Astrocyte (in vitro differentiated cells and primary cell): ENCODE measurements at places on chromosomes 7 and 10.
A peak's percentile ranks its signal among the peaks of the same experiment; 100 is the strongest.

DNA sequence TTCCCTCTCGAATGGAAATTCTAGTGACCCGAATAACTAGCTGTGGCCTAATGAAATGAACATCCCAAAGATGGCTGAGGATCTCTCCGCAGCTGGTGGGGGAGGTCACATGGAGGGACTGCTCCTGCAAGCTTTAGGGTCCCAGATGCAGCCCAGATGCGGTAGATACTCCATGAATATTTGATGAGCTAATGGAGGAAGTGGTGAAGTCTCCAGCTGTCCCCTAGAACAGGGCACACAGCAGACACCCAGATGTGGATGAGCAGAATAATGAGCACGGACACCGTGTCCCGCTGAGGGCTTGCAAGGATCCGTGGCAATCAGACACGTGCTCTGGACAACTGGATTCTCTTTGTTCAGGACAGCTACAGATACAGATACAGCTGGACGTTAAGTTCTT lies 59.2 kb downstream of the DENND2A start:
- no peak for DNase-seq

- peak; percentile 2 for DNase-seq
These were observed 72.2 kb downstream of the MTURN start for GRCh38 chr7:30206942-30207341.

GRCh38 chr7:86963599-86964230 lies 95.7 kb downstream of the ELAPOR2 start:
- peak; percentile 6 for DNase-seq

DNA sequence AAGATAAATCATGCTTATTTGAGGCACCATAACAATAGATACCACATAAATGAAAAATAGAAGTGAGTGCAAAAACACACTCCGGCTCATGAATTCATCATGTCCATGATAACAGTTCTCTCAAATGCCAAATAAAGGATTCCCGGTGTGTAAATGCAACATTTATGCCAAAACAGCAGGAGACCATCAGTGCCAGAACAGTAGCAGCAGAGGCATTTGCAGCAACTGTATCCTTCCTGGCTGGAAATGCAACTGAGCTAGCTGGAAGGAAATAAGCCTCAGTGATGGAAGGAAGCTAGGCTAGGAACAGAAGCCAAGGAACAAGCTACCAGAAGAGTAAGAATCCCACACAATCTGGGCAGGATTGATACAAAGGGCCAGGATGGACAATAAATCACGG lies 79.9 kb upstream of the THSD7A start:
- DNase-seq = no peak

GRCh38 chr7:1505731-1506550 lies 1.8 kb upstream of the INTS1 start:
- DNase-seq = no peak

DNA sequence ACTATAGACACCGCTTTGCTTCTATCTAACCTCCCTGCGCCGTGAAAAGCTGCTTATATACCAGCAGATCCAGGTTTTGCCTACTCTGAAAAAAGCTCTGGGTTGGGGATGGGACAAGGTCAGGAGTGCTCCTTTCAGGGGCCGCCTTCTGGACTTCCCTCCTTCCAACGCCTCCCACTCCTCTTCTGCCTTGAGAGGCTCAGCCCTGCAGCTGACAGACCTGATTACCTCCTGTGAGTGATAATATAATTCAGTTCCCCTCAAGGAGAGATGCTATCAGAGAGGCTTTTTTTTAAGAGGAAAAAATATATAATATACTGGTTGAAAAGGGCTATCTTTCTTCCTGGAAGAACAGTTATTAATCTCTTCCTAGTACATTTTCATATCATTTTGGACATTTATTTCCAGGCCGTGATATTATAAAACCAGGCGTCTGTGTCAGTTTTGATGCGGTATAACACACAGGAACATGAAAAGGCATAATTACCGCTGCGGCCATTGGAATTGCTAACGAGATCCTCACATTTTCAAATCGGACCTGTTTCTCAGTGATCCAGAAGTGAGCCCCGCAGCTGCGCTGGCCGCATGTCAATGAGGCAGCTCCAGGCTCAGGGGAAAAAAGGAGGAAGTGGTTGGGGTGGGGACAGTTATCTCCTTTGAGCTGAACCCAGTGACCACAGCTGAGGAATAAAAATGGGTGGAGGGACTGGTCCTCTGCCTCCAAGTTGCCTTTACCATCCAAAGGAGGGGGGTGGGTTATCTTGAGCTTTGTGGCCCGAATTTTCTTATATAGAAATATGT lies 457.1 kb downstream of the TYW1 start:
- DNase-seq = no peak

GRCh38 chr7:100685631-100686145 lies 8.4 kb downstream of the GIGYF1 start:
- DNase-seq = no peak

- DNase-seq = no peak
These were observed 879 bp upstream of the VPS41 start for GRCh38 chr7:38909870-38910269.

GRCh38 chr10:125584954-125585353 lies 98.0 kb downstream of the TEX36 start:
- no peak for DNase-seq

DNA sequence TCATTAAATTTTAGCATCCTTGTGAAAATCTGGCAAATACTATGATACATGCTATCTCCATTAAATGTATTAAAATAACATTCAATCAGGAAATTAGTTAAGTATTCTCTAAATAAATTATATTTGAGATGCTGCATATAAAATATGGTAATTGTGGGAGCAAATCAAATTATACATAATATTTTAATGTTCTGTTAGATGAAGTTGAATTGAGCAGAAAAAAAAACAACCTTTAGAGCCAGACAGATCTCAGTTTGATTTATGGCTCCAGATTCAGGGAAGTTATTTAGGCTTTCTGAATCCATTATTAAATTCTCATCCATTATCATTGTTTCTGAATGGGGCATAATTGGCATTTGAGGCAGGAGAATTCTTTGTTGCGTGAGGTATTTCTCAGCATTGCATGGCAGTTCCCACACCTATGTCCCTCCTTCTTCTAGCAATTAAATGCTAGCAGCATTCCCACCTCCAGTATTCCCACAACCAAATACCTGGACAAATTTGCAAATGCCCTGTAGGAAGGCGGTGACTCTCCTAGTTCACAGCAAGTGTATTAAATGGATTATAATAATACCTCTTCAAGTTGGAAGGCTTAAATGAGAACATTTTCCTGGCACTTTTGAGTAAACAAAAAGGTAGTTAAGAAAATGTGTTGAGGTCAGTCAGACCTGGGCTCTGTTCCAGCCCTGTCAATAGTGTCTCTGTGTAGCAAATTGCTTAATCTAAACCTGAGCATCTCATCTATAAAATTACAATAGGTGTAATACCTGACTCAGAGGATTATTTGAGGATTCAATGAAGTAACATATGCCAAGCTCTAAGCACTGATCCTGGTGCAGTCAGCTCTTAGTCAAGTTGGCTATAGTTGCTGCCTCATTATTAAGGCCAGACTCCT lies 108.9 kb downstream of the RNLS start:
- peak; percentile 23 for DNase-seq

- no peak for DNase-seq
These were observed 898.3 kb downstream of the REEP3 start for GRCh38 chr10:64419461-64419860.

- peak; percentile 34 for DNase-seq
These were observed 236.0 kb downstream of the MAGI2 start for GRCh38 chr7:79217468-79217867.

DNA sequence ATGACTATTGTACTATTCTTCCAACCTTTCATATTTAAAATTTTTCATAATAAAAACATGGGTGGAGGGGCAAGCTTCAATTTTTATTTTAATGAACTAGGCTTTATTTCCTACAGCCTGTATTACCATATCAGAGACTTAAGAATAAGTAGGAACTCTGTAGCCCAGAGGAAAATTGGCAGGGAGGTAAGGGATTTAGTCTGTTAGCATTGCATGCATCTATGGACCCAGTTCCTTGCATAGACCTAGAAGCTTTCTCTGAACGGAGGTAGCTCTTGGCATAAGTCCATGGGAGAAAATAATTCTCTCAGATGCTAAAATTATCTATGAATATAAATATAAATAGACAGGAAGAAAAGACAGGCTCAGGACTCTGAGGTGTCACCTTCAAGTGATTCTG lies 31.4 kb upstream of the CCDC6 start:
- no peak for DNase-seq

DNA sequence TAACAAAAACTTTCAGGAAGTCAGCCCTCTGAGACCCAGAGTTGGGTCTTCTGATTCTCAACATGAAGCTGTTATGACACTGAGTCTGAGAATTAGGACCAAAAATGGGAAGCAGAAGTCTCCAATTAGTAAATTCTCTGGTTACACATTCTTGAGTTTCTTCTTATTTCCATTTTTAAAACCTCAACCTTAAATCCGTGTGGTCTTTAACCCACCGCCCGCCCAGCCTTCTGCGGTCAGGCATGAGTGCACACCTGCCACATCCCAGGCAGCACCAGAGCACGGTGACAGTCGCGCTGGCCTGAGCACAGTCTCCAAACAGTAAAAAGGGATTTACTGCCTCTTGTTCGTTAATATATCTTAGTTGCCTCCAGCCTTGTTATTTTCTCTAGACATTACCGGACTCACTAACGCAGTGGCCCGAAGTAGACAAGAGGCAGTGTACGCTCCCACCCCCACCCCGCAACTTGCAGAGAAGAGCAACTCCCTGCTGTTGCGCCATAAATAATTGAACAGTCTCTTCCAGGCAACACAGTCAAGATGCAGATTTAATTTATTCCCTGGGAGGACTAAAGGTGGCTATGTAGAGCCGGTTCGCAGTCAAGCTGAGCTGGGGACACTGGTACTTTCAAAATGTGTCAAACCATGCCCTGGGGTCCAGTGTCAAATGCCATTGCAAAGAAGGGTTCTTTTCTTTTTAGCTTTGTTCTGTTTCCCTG lies 147.0 kb upstream of the CELF2 start:
- no peak for DNase-seq

DNA sequence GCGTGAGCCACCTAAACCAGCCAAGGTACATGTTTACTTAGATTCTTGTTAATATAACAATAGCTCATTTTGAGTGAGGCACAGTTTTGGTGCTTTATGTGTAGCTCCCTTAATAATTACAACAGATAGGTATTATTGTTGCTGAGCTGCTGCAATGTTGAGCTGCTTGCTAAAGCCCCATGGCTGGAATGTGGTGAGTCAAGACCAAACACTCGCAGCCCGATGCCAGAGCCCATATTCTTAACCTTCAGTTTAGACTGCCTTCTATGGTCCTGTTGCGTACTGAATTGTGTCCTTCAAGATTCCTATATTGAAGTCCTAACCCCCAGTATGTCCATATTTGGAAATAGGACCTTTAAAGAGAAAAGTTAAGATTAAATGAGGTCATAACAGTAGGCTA lies 407.1 kb downstream of the NEBL start:
- peak; percentile 8 for DNase-seq

- peak; percentile 41 for DNase-seq
These were observed 124.6 kb downstream of the AUTS2 start for GRCh38 chr7:69722843-69723242.

- no peak for DNase-seq
These were observed 4.1 kb downstream of the TRIM8 start for GRCh38 chr10:102648269-102648888.

- DNase-seq = no peak
These were observed 35.7 kb downstream of the GFRA1 start for GRCh38 chr10:116237260-116237659.
